Cerebellum (tissue), 4 donors: ENCODE measurements at places on chromosomes 12 and 14. TPM values are rescaled to one million over a fixed set of nuclear protein-coding genes. Genes with fewer than 3 reads are reported as not detected.

The CCDC196 gene
- not detected for total RNA-seq

The PDE3A gene
- total RNA-seq = 20.6 TPM

The GPRC5D gene
- total RNA-seq = not detected

The GPR84 gene
- total RNA-seq = 0.36 TPM

The TMTC1 gene
- total RNA-seq = 13.9 TPM

The SLC38A4 gene
- total RNA-seq = 1.4 TPM

The RASSF9 gene
- total RNA-seq = 2.4 TPM

The DDN gene
- 0.64 TPM for total RNA-seq

The GYS2 gene
- total RNA-seq = not detected

The PRH1 gene
- 105 TPM for total RNA-seq

The DNAH10 gene
- 2.1 TPM for total RNA-seq

The LMNTD1 gene
- 1.1 TPM for total RNA-seq

The CLEC6A gene
- total RNA-seq = not detected

The NKX2-1 gene
- not detected for total RNA-seq

The PFDN5 gene
- 236 TPM for total RNA-seq

The DGKA gene
- total RNA-seq = 14.0 TPM

The STAB2 gene
- total RNA-seq = not detected

The HOXC6 gene
- not detected for total RNA-seq

The ARHGAP9 gene
- total RNA-seq = 2.1 TPM

The RND1 gene
- 10.8 TPM for total RNA-seq

The LTBP2 gene
- 0.91 TPM for total RNA-seq

The MIP gene
- total RNA-seq = not detected

The GNG2 gene
- 405 TPM for total RNA-seq

The CNTN1 gene
- total RNA-seq = 350 TPM

The P3H3 gene
- 25.0 TPM for total RNA-seq

The RFLNA gene
- 8.5 TPM for total RNA-seq

The CCDC197 gene
- not detected for total RNA-seq

The TDRD9 gene
- total RNA-seq = 2.4 TPM

The ERH gene
- total RNA-seq = 127 TPM

The SALL2 gene
- total RNA-seq = 23.7 TPM

The STAC3 gene
- 0.54 TPM for total RNA-seq

The PLXNC1 gene
- total RNA-seq = 105 TPM

The OR4K14 gene
- not detected for total RNA-seq

The SLC6A12 gene
- total RNA-seq = 11.1 TPM

The LTBR gene
- 3.1 TPM for total RNA-seq
